Right ventricle myocardium inferior (tissue), 1 donor: ENCODE measurements at places on chromosomes 4 and X. TPM values are rescaled to one million over a fixed set of nuclear protein-coding genes. Genes with fewer than 3 reads are reported as not detected.

DCHS2 gene
- not detected for total RNA-seq

ERCC6L gene
- 0.14 TPM for total RNA-seq

SPACA5 gene
- not detected for total RNA-seq

AMTN gene
- not detected for total RNA-seq

POU4F2 gene
- not detected for total RNA-seq

NLGN4X gene
- total RNA-seq = 3.3 TPM

BTC gene
- total RNA-seq = 0.16 TPM

TRIM61 gene
- 2.2 TPM for total RNA-seq

CCSER1 gene
- total RNA-seq = 12.9 TPM

UBQLN2 gene
- total RNA-seq = 29.5 TPM

PPP4R3C gene
- not detected for total RNA-seq

CRLF2 gene
- total RNA-seq = not detected

G3BP2 gene
- total RNA-seq = 65.5 TPM

PCDH10 gene
- total RNA-seq = 0.03 TPM

TCP11X2 gene
- not detected for total RNA-seq

CPE gene
- total RNA-seq = 56.2 TPM

USP51 gene
- total RNA-seq = 1.2 TPM

NAT8L gene
- 1.1 TPM for total RNA-seq

RAI2 gene
- 19.1 TPM for total RNA-seq

ZNF275 gene
- total RNA-seq = 6.5 TPM

FMR1NB gene
- total RNA-seq = not detected

PDHA1 gene
- 1,288 TPM for total RNA-seq

POLN gene
- total RNA-seq = 2.0 TPM

ABCE1 gene
- 30.6 TPM for total RNA-seq
